ENCODE measurements at places on chromosomes 3 and 15. TPM values are rescaled to one million over a fixed set of nuclear protein-coding genes. Genes with fewer than 3 reads are reported as not detected.

PLSCR2 gene
- total RNA-seq: not detected

PLSCR5 gene
- total RNA-seq: not detected

FLNB gene
- 65.4 TPM for total RNA-seq

ATP8B4 gene
- total RNA-seq: 3.7 TPM

ATOSA gene
- 45.4 TPM for total RNA-seq

LRRC58 gene
- 27.8 TPM for total RNA-seq

CFAP161 gene
- total RNA-seq: 0.38 TPM

HTR3E gene
- total RNA-seq: not detected

OIP5 gene
- 2.7 TPM for total RNA-seq

GABRA5 gene
- total RNA-seq: 0.57 TPM

CHRM5 gene
- not detected for total RNA-seq

IRAK2 gene
- total RNA-seq: 23.3 TPM

RGMA gene
- 74.7 TPM for total RNA-seq

MINAR1 gene
- 0.08 TPM for total RNA-seq

KCNAB1 gene
- 0.64 TPM for total RNA-seq

MST1R gene
- 10.1 TPM for total RNA-seq

FAM162A gene
- total RNA-seq: 71.7 TPM

TGM4 gene
- not detected for total RNA-seq

MYZAP gene
- total RNA-seq: 36.0 TPM

GOLGA8S gene
- total RNA-seq: not detected

SSUH2 gene
- not detected for total RNA-seq

WDR72 gene
- total RNA-seq: not detected

GOLGA8T gene
- total RNA-seq: not detected

APEH gene
- total RNA-seq: 95.5 TPM

All from esophagus squamous epithelium (tissue), 5 donors.